ENCODE measurements at places on chromosomes 7 and 10. TPM values are rescaled to one million over a fixed set of nuclear protein-coding genes. Genes with fewer than 3 reads are reported as not detected.
A peak's percentile ranks its signal among the peaks of the same experiment; 100 is the strongest.

Gene UFSP1
- 4.1 TPM for polyA plus RNA-seq

Gene RINT1
- 8.9 TPM for polyA plus RNA-seq

- no peak overlapping the region for H3K27ac ChIP-seq
- DNase-seq, result no peak
- no peaks in the 10 kb centered on the region for H3K4me1 ChIP-seq
- peaks cover 7% of the 10 kb centered on the region for H3K36me3 ChIP-seq
Measured at GRCh38 chr10:121516093-121516865, 82.0 kb downstream of the FGFR2 start.

DNA sequence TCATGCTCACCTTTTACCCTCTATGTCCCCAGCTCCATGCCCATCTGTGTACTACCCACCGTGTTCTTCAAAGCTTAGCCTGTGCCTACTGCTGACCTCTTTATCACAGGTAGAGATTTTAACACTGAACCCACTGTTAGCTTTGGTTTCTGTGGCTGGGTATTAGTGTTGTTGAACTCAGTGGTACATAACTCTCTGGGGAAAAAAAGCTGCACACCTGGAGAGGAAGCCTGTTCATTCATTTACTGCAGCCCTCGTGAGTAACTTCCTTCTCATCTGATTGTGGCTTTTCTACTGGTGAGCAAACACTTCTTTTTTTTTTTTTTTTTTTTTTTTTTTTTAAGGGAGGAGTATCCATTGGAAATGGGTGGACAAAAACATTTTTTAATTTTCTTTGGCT lies 326.3 kb downstream of the CCSER2 start:
- no peaks in the 10 kb centered on the region for H3K36me3 ChIP-seq
- DNase-seq, result no peak
- H3K27me3 ChIP-seq, result no peaks in the 10 kb centered on the region
- no peaks in the 10 kb centered on the region for H3K4me1 ChIP-seq
- H3K27ac ChIP-seq, result no peak overlapping the region

DNA sequence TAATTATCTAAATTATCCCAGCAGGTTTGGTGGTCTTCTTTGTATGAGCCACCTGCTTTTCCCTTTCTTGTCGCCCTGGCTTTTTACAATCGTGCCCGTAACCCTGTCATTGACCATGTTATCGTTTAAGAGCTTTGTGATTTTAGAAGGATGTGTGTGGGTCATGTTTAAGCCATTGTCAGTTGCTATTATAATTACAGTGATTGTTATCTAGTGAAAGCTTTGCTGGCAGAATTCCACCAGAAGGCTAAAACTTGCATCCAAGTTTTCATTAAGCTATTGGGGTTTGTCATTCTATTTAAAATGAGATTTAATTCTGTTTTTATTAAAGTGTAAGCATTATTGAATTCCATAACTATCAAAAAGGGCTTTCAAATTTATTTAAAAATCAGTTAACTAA lies 354.2 kb upstream of the TMEM229A start:
- H3K36me3 ChIP-seq, result no peaks in the 10 kb centered on the region
- no peak overlapping the region for H3K27ac ChIP-seq
- no peaks in the 10 kb centered on the region for H3K27me3 ChIP-seq
- H3K4me3 ChIP-seq, result no peak overlapping the region
- no peaks in the 10 kb centered on the region for H3K4me1 ChIP-seq
- DNase-seq, result no peak

Gene DGKI
- polyA plus RNA-seq, result 0.20 TPM

Gene GHRHR
- polyA plus RNA-seq, result not detected

GRCh38 chr7:94394437-94395140 lies at the start of gene COL1A2:
Gene COL1A2, plus strand, starts transcription at chr7:94394895. Its CDS starts 137 bp downstream, at chr7:94395032.
- H3K27ac ChIP-seq, result peak within 1 kb of the TSS; percentile 86
- H3K4me1 ChIP-seq, result peaks cover 38% of the 10 kb centered on the region
- peaks cover 11% of the 10 kb centered on the region for H3K27me3 ChIP-seq

DNA sequence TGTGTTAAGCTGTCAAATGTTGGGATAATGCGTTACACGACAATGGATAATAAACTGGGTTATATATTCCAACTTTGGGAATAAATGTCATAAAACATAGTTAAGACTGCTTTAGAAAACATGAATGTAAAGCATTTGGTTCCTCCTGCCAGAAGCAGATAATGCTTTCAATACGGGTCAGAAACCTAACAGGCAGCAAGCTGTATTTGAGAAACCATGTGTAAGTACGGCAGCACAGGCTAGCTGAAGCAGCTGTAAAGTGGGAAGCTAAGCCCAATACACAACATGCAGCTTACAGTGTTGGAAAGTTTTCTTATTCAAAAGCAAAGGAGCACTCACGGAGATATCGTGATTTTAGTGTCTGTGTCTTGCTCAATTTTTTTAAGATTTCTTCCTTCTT lies 46.5 kb downstream of the MALSU1 start:
- no peak overlapping the region for H3K27ac ChIP-seq
- DNase-seq, result no peak
- H3K36me3 ChIP-seq, result no peaks in the 10 kb centered on the region

DNA sequence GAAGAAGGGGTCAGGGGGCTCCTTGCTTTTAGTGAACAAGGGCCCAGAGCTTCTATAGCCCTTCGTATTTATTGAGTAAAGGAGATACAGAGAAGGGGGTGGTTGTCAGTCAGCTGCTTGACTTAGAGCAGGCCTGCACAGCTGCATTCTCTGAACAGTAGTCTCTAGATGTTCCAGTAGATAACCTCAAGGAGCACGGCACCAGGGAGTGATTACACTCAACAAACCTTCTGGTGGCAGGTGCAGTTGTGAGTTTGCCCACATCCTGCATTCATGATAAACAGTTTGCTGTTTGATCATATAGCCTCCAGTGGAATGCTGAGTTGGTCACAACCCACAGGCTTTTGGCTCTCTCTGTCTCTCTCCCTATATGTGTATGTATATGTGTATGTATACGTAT lies 70.0 kb upstream of the GJD4 start:
- H3K36me3 ChIP-seq, result peaks cover 89% of the 10 kb centered on the region
- H3K4me1 ChIP-seq, result no peaks in the 10 kb centered on the region
- no peak overlapping the region for H3K27ac ChIP-seq
- no peak overlapping the region for H3K4me3 ChIP-seq
- H3K27me3 ChIP-seq, result no peaks in the 10 kb centered on the region

DNA sequence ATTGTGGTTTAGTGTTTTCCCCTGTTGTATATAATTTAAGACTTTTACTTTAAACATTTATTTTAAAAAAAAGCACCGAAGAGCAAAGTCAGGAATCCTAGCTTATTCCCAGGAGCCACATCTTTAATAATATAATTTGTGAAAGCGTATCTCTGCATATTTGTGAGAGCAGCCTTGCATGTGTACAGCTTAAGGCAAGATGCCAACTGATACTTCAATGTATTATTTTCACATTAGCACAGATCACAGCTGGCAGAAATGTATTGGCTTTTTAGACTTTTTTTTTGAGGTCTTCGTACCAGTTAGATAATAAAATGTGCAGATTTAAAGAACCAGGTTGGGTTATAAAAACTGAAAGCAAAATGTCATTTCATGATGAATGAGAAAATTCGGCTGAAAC lies 845.7 kb upstream of the POT1 start:
- H3K27me3 ChIP-seq, result no peaks in the 10 kb centered on the region
- H3K27ac ChIP-seq, result no peak overlapping the region
- no peak for DNase-seq
- no peaks in the 10 kb centered on the region for H3K36me3 ChIP-seq
- no peaks in the 10 kb centered on the region for H3K4me1 ChIP-seq

Gene CYP3A7
- not detected for polyA plus RNA-seq

Gene MAT1A
- polyA plus RNA-seq, result 0.31 TPM

GRCh38 chr10:31034098-31034909 lies 2.6 kb upstream of the ZNF438 start:
- no peak overlapping the region for H3K4me3 ChIP-seq
- peak overlapping the region; percentile 70 for H3K27ac ChIP-seq
- H3K36me3 ChIP-seq, result no peaks in the 10 kb centered on the region

Gene CADPS2
- 18.9 TPM for polyA plus RNA-seq

Gene COL1A2
- polyA plus RNA-seq, result 51.6 TPM

Gene RPEL1
- polyA plus RNA-seq, result not detected

DNA sequence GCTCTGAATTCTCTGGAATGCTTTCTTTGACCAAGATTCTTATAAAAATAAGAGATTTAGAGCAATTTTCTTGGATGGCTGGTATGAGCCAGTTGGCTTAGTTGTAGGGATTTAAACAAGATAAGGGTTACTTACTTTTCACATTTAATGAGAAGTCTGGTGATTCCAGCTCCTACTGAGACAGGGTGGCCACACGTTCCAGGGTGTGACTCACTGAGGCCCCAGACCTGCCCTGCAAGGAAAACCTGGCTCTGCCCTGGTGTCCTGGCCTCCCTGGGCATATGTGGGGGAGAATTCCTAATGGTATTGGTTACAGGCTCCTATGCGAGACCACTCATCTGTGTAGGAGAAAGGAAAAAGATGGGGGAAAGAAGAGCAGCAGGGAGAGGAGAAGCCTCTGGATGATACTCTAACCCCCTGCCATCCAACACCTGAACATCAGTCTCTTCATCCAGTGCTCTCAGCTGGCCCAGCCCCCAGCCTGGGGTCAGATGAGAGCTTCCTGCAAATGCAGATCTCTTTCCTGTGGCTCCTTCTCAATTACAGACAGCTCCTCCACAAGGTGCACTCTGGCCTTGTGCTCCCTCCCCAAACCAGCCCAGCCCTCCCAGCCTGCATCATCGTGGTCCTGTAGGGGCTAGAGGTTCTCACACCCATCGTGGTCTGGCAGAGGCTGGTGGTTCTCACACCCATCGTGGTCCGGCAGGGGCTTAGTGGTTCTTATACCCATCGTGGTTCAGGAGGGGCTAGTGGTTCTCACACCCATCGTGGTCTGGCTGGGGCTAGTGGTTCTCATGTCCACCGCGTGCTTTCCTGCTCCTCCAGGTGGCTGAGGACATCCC lies 139.9 kb downstream of the EGFR start:
- H3K27ac ChIP-seq, result no peak overlapping the region
- DNase-seq, result no peak
- H3K36me3 ChIP-seq, result peaks cover 96% of the 10 kb centered on the region
- no peaks in the 10 kb centered on the region for H3K27me3 ChIP-seq
- H3K4me1 ChIP-seq, result no peaks in the 10 kb centered on the region

GRCh38 chr7:47948141-47948790 lies at the start of gene PKD1L1:
Gene PKD1L1, minus strand, starts transcription at chr7:47948466. Its CDS starts 26 bp downstream, at chr7:47948440.
- no peak within 1 kb of the TSS for H3K4me3 ChIP-seq
- no peak within 1 kb of the TSS for H3K27ac ChIP-seq
- DNase-seq, result no peak
- H3K27me3 ChIP-seq, result no peaks in the 10 kb centered on the region
- peaks cover 18% of the 10 kb centered on the region for H3K4me1 ChIP-seq

DNA sequence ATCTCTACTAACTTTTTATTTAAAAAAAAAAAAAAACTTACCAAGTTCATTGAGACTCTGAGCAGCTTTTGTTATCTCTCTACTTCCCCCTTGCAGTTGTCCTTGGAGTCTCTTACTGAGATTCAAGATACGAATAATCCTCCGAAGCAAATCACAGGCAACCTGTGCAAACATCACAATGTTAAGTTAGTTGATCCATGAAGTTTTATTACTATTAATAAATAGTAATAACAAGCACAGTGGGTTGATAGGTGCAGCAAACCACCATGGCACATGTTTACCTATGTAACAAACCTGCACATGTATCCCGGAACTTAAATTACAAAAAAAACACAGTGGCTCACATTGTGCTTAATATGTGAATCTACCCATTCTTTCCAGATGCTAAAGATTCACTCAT lies 36.5 kb downstream of the COG5 start:
- no peak overlapping the region for H3K4me3 ChIP-seq
- no peaks in the 10 kb centered on the region for H3K27me3 ChIP-seq
- no peak overlapping the region for H3K27ac ChIP-seq
- no peaks in the 10 kb centered on the region for H3K4me1 ChIP-seq

DNA sequence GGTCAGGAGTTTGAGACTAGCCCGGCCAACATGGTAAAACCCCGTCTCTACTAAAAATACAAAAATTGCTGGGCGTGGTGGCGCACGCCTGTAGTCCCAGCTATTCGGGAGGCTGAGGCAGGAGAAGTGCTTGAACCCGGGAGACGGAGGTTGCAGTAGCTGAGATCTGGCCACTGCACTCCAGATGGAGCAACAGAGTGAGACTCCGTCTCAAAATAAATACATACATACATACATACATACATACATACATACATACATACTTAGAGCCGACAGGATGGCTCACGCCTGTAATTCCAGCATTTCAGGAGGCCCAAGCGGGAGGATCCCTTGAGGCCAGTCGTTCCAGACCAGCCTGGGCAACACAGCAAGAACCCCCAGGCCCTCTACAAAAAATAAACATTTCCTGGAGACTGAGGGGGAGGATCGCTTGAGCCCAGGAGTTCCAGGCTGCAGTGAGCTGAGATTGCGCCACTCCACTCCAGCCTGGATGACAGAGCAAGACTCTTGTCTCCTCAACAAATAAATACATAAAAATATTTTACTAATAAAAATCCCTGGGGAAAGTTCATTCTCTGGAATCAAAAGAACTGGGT lies 90.9 kb upstream of the TNRC18 start:
- H3K4me3 ChIP-seq, result peak overlapping the region; percentile 77
- no peaks in the 10 kb centered on the region for H3K36me3 ChIP-seq
- H3K4me1 ChIP-seq, result peaks cover 20% of the 10 kb centered on the region

DNA sequence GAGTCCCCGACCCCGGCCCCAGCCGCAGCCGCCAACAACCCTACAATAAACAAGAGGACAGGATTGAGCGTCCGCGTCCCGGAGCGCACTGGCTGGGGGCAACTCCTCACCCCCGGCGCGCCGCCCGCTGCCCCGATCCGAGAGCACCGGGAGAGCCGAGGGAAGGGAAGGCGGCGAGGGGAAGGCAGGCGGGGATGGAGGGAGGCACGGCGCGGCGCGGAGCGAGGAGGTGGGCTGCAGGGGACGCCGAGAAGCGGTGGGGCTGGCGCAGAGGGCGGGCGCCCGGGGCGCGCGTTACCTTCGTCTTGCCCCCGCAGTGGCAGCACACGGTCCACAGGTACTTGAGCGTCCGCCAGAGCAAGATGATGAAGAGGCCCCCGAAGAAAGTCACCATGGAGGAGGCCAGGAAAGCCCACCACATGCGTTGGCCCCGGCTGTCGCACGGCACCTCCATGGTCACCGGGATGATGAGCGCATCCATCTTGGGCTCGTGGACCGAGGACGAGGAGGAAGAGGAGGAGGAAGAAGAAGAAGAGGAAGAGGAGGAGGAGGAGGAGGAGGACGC lies 559 bp downstream of the KCNMA1 start:
- peaks cover 9% of the 10 kb centered on the region for H3K4me1 ChIP-seq
- no peak for DNase-seq
- H3K27ac ChIP-seq, result peak overlapping the region; percentile 70
- peak overlapping the region; percentile 56 for H3K4me3 ChIP-seq
- H3K36me3 ChIP-seq, result no peaks in the 10 kb centered on the region
- H3K27me3 ChIP-seq, result peaks cover 34% of the 10 kb centered on the region

Gene HOXA2
- polyA plus RNA-seq, result 1.1 TPM

DNA sequence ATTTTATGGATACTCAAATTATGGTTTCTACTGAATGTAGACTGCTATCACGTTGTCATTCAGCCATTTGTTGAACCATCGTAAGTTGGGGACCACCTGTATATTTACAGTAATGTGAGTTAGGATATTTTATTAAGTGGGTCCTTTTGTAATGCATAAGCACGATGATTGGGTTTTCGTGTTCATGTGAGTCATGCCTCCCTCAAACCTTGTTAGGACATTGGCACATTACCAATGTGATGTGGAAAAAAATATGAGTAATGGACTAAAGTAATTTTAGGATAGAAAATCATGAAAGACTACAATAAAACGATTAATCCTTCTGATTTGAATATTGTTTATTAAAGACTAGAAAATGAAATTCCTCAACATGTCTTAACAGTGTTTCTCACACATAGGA lies 8.7 kb downstream of the SMC3 start:
- no peak for DNase-seq
- H3K4me3 ChIP-seq, result no peak overlapping the region
- H3K36me3 ChIP-seq, result peaks cover 54% of the 10 kb centered on the region
- H3K27me3 ChIP-seq, result no peaks in the 10 kb centered on the region
- H3K27ac ChIP-seq, result no peak overlapping the region
- H3K4me1 ChIP-seq, result peaks cover 39% of the 10 kb centered on the region

Data from stomach (tissue), 19 donors.